ENCODE measurements at places on chromosomes 16 and 17.

- no peak for DNase-seq
These were observed 34.7 kb downstream of the ARSG start for GRCh38 chr17:68325961-68326360.

GRCh38 chr16:89522287-89522686, 14.1 kb downstream of the SPG7 start:
- no peak for DNase-seq

DNA sequence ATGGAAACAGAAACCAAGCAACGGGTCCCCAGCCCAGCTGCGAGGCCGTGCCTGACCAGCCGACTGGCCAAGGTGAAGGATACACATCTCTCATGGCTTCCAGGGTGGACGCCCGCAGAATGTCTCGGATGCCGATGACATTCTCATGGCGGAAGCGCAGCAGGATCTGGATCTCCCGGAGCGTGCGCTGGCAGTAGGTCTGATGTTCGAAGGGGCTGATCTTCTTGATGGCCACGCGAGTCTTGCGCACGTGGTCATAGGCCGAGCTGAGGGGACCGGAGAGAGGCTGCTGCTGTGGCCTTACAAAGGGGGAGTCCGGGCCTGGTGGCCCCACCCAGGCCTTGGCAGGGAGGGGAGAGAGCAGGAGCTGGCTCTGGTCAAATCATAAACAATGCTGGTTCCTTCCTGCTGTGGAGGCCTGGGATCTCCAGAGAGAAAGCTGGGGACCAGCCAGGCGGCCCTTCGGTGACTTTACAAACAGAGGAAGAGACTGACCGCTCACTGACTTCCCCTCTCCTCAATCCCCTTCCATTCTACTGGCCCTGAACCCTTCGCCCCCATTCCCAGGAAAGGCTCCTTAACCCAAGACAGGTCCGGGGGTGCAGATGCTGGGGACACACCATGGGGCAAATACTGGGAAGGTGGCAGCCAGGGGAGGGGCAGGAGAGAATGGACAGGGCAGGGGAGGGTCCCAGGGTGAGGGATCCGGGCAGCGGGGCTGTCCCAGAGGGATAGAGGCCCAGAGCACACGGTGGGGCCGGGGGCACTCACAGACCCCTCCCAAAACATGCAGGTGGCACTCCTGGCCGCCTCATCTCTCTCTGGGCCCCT, 1.1 kb downstream of the MAPK3 start:
- no peak for DNase-seq

DNA sequence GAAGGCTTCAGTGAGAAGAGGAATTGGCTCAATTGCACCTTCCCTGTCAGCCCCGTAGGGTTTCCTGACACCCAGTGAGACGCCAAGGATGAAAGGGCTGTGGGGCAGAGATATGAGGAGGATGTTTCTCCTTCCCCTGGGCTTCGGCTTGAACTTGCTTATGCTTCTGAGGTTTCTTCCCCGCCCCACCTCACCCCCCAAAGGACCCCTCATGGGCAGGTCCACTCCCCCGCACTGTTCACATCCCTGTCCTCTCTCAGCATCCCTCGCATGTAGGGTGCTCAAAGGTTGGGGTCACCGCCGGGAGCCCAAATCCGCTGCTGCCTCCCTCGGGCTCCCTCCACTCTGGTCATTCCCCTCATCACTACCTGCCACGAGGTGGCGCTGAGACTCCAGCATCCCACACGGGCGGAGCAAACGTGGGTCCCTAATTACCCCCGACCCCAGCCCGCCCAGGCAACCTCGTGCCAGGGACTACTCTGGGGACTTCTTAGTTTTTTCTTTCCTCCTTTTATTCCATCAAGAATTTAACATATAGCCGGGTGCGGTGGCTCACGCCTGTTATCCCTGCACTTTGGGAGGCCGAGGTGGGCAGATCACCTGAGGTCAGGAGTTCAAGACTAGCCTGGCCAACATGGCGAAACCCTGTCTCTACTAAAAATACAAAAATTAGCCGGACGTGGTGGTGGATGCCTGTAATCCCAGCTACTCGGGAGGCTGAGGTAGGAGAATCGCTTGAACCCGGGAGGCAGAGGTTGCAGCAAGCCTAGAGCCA, 3.3 kb upstream of the TRARG1 start:
- DNase-seq, result peak; percentile 64

DNA sequence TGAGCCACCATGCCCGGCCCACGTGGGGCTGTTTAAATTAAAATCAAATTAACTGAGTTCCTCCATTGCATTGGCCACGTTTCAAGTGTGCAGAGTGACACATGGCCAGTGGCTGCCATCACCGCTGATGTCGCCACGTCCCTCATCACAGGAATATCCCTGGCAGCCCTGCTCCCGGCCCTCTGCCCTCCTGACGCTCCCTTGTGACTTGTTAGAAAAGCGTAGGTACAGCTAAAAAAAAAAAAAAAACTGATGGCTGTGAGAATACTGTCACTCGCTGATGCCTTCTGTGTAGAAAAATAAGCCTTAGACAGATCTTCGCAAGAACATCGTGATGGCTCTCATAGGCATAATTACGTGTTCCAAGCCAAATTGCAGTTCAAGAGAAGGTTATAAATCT, 21.7 kb downstream of the CARHSP1 start:
- DNase-seq, result no peak

GRCh38 chr16:89178453-89179147, 7.1 kb downstream of the CDH15 start:
- DNase-seq, result no peak

DNA sequence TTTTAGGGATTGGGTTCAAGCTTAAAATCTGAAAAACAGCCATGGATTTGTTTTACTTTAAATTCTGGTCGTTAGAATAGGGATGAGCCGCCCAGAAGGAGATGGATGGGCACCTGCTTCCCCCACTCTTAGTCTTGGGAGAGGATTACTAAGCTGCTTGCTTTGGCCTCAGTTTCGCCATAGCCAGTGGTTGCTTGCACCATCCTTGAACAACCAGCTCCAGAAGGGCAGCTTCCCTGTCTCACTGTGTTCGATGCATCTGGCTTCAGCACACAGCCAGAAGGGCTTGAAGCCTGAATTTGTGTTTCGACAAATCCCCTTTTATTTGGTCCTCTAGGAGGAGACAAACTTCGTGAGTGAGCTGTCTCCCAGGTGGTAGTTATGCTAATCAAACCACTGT, 7.1 kb downstream of the CYB5D2 start:
- no peak for DNase-seq

GRCh38 chr16:5374184-5374583, 276.6 kb upstream of the EEF2KMT start:
- DNase-seq, result no peak

DNA sequence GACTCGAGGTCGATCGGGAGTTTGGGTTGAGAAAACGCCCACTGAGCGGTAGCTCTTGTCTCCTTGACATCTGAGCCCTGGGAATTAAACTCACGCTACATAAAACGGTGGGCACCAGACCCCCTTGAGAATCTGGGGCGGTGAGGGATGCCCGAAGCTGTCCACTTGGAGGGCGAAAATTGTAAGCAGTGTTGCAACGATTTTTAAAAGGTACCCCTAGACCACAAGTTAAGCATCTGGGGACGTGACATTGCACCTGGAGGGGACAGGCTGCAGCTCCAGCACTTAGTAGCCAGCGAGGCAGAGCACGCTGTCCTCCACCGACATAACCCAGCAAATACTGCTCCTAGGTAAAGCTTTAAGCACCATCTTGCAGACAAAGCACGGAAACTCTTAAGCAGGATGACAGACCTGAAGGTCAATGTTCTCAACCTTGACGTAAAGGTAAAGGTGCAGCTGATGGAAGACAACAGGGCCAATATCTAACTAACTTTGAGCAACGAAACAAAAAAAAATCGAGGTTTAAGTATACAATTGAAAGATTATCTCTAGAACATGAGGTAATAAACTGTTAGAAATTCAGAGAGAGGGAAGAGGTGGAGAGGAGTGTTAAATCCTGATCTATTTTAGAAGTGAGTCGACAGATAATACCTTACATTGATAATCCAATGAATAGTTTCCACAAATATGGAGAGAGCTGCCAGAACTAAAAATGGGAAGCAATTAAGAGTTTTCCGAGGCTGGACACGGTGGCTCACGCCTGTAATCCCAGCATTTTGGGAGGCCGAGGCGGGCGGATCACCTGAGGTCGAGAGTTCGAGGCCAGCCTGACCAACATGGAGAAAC, 921 bp upstream of the CDR2 start:
- DNase-seq, result no peak

DNA sequence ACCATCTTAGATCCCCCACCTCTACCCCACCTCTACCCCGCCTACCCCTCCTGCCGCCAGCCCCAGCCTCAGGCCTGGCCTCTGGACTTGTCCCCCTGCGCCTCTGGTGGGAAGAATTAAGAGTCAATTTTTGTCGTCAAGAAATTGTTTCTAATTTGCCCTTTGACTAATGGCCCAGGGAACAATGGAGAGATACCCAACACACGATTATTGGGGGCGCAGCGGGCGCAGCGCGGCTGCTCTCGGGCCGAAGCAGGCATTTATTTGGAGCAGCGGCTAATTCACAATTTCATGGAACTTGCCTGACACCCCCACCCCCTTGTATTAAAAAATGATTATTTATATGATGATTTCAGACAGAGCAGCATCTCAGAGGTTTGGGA, 4.4 kb upstream of the BAHCC1 start:
- DNase-seq, result no peak

- DNase-seq, result no peak
These were observed 27.1 kb upstream of the LASP1NB start for GRCh38 chr17:38898291-38898679.

DNA sequence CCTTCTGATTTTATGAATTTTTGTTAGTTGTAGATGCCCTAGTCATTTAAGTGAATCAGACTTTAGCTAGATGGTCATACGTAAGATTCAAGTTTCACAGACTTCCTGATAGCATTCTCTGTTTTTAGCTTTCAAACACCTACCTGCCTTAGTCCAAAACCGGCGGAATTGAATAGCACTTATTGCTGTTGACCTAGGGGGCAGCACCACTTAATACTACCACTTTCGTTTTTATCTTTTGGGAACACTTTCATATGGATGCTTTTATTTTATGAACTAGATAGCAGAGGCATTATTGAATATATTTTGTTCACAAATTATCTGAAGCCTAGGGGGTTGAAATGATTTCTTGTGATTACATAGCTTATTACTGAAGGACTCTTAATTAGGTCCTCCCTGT, 31.5 kb downstream of the TADA2A start:
- no peak for DNase-seq

- DNase-seq, result no peak
These were observed 8.7 kb upstream of the PRKCB start for GRCh38 chr16:23827057-23827456.

GRCh38 chr16:20899477-20900298, 470 bp downstream of the DCUN1D3 start:
- peak; percentile 24 for DNase-seq

GRCh38 chr17:75361996-75362395, 43.5 kb downstream of the GRB2 start:
- no peak for DNase-seq

- no peak for DNase-seq
These were observed 122.5 kb downstream of the KCNJ18 start for GRCh38 chr17:21814776-21815175.
